ENCODE measurements at places on chromosomes 7 and 10.

GRCh38 chr10:6580279-6581029 is 378 bp upstream of the PRKCQ start:
- DNase-seq, result peak; percentile 86

GRCh38 chr10:113471241-113471996 is 81.4 kb upstream of the HABP2 start:
- DNase-seq, result no peak

DNA sequence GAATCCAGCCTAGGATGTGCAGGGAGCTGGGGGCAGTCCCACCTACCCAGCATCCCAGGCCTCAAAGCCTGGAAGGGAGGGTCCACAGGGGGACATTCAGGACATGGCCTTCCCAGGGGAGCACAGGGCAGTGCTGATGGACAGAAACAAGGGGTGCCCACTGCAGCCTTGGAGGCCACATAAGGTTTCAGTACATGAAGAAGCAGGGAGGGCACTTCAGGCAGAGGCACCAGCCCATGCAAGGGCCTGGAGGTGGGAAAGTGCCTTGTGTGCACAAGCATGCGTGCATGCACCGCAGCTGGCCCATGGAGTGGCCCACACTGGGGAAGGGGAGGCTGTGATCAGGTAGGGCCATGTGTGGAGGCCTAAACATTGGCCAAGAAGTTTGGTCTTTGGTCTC is 9.1 kb downstream of the C10orf105 start:
- no peak for DNase-seq

DNA sequence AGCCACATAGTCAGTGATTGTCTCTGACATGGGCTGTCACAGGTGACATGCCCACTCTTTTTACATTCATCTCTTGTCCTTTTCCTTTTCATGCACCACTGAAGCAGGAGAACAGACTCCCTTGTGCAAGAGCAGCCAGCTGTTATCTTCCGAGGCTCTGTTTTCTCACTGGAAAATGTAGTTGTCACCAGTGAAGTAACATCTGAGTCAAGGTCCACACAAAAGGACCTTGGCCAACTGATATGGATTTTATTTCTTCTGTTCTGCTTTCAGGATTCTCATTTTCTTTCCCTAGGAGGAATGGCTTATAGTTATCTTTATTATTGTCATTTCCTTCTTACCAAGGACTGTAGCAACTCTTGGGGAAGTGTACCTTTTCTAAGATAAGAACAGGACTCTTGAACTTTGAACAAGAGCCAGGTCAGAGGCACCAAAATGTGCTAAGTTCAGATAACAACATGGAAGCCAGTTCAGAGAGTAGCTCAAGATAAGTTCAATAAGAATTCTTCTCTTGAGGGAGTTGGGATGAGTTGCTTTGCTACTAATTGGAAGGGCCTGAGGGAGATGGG is 22.7 kb downstream of the AVPI1 start:
- no peak for DNase-seq

- DNase-seq, result no peak
These were observed 345.3 kb downstream of the TNS3 start for GRCh38 chr7:47236480-47237129.

DNA sequence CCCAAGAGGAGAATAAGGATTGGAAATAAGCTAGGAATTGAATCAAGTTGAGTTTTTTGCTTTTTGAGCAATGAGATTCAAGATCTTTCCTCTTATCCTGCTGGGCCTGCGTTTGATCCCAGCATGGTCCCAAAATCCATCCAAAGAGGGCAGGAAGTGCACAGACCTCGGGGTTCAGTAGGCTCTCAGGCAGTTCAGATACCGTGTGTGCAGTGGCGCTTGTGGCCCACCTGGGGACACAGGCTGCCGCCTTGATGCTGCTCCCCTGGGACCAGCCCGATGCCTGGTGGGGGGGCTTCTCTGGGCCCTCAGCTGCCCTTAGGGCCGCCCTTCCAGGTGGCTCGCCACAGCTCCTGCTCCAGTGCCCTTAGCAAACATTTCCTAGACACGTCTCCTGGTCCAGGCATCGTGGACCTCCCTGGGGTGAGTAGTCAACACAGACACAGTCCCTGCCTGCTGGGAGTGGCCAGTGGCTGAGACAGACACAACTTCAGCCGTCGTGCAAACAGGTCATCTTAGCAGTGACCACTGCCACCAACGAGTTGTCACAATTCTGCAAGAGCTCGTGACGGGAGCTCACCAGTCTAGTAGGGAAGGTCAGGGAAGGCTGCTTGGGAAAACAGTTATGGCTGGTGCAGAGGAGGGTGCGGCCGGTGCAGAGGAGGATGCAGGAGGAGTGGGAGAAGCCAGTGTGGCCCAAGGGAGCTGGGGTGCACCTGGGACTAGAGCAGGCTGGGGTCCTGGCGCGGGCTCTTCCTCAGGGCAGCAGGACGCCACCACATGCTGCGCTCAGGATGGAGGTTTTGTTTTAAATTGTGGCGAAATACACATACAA is 21.7 kb upstream of the JAKMIP3 start:
- no peak for DNase-seq

DNA sequence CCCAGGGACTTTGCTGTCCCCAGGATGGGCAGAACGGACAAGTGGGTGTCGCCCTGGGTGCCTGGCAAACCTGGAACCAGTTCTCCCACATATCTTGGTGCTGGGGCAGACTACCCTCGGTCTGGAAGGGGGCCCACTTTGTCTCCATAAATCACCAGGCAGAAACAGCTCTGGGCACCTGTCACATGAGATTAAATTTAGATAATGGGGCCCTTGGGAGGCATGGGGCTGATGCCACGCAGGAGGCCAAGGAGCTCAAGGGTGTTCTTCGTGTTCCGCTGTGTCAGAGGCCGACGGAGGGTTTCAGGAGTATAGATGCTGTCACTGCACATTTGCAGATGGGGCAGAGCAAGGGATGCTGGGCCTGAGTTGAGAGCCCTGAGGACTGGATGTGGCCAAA is 72.7 kb downstream of the TMEM130 start:
- DNase-seq, result no peak

GRCh38 chr7:55170335-55171069 is 151.7 kb downstream of the EGFR start:
- DNase-seq, result no peak

DNA sequence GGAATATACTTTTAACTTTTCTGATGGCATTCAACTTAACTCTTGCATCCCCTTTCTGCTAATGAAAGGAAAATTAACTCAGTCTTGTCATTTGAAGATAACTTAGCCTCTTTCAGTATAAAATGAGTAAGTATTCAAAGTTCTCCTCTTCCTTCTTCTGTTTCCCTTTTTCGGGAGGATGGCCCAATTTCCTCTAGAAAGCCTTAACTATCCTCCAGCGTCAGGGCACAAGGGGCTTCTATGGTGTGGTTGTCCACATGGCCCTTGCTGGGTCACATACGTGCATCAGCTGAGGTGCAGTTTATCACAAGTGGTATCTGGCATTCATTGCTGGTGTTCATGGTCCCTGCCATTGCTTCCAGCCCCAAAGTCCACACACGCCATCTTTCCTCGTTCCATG is 17.8 kb upstream of the GSAP start:
- no peak for DNase-seq

DNA sequence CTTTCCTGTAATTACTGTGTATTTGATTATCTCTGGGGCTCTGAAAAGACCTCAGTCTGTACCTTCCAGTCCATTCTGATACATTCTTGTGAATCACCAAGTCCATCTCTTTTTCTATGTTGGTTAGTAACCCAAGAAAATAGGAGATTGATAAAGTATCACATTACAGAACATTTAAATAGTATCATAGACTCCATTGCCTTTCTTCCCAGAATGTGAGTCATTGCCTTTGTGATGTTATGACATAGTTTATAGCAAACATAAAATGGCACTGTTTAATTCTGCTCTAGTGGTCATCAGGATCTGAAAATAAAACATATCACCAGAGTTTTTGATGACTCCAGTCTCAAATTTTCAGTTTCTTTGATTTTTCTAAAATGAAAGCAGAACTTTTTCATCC is 78.4 kb downstream of the NRG3 start:
- DNase-seq, result no peak

GRCh38 chr7:20783125-20783699 is 3.5 kb downstream of the SP8 start:
- no peak for DNase-seq

DNA sequence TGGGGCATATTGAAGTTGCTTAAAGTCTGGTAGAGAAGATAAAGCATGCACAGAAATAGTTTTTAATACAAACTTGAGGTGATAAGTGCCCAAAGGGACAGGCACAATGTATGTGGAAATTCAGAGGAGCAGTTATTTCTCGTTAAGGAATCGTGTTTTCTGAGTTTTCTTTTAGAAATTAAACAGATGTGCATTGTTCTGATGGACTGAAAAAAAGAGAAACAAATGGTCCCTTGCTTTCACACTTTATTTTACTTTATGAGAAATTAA is 45.6 kb downstream of the CNNM2 start:
- no peak for DNase-seq

DNA sequence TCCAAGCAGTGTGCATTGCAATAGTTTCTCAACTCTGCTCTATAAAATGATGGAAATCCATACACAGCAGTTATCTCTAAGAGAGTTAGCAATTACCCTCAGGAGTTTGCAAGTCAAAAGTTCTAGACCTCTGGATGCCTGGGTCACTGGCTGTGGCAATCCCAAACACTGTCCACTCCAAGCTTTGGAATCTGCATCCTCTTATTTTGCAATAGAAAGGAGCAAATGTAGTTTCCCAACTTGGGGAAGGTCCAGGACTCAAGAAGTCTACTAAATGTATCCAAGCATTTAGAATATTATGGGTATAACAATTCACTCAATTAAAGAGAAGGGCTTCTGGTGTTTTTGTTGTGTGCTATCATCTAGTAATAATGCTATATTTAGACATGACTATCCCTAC is 131.3 kb upstream of the NRP1 start:
- no peak for DNase-seq

- DNase-seq, result no peak
These were observed 96.8 kb upstream of the AGR3 start for GRCh38 chr7:16978358-16979244.

DNA sequence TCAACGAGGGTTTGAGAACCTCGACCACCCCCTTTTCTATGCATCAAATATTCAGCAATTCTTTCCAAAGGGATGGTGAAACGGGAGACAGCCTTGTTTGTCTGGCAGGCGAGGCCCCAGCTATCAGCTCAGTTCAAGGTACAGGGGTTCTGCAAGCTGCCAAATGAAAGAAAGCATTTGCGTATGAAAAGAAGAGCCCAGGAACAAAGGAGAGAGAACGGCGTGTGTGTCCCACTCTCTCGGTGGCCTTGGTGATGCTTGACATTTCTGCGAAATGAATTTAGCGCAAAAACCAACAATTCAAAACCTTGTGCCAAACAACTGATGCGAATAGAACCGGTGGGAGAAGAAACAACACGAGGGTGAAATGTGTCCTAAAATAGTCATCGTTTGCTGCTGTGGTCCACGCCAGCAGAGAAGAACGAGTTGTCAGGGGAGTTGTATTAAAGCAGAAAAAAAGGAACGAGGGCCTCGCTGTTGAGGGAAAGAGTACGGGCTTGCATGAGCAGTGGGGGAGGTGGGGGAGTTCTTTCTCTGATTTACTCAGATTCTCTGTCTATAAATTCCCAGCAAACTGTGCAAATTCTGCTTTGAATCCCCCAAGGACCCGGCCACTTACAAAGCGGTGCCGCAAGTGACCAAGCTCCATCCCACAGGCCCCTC is 97.7 kb downstream of the TMEM130 start:
- DNase-seq, result peak; percentile 22

DNA sequence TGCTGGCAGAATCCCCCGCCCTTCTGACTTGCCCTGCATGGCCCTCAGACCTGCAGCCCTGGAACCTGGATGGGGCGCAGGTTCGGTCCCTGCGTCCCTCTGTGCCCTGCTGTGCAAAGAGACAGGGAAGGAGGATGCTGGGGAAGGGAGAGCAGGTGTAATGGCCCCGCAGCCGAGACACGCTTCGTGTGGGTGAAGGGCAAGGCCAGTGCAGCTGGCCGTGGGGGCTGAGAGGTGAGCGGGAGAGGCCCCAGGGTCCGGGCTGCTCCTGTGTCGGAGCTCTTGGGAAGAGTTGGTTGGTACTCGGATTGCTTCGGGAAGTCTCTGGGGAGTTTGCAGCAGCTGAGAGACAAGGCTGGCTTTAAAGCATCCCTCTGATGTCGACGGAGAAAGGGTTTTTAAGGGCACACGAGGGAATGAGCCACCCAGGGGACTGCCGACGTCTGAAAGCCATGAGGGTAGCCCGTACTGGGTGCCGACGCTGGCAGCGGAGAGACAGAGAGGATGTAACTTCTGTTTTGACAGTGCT is 6.5 kb downstream of the ELFN1 start:
- peak; percentile 20 for DNase-seq

DNA sequence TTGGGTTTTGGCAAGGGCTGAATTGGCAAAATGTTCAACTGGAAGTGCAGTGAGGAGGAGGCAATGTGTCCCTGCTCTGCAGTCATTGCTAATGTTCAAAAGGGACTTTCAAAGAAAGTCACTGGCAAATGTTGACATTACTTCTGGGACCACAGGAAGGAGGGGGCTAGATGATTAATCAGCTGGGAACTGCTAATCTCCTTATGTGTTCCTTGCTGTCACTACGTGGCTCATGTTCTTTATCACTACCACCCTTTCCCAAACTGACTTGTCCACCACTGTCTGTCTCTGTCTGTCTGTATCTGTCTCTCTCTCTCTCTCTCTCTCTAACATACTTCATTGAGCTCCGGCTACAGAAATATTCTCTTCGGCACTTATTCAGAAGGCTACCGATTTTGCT is 86.9 kb upstream of the MTPN start:
- no peak for DNase-seq

DNA sequence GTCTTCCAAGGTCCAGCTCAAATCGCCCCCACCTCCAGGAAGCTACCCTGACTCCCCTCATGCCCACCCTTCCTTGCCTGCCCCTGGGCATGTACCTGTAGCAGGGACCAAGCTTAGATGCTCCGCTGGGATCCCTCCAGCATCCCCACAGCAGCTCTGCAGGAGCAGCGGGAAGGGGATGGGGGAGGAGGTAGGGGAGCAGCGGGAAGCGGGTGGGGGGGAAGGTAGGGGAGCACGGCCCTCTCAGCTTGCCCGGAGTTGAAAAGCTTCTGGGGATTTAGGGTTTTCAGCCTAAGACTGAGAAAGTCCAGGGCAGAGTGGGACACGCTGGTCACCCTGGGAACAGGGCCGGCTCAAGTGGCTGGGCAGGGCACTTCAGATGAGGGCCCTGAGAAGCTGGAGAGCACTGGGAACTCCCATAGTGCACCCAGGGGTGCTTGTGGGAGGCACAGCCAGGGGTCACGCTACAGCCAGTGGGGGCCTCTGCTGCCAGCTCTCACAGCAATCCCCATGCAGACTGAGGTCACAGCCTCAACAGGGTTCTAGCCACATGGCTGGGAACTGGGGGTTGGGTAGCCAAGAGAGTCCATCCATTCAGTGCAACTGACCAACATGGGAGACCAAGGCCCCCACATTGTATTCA is 13.4 kb downstream of the WDR86 start:
- peak; percentile 44 for DNase-seq

DNA sequence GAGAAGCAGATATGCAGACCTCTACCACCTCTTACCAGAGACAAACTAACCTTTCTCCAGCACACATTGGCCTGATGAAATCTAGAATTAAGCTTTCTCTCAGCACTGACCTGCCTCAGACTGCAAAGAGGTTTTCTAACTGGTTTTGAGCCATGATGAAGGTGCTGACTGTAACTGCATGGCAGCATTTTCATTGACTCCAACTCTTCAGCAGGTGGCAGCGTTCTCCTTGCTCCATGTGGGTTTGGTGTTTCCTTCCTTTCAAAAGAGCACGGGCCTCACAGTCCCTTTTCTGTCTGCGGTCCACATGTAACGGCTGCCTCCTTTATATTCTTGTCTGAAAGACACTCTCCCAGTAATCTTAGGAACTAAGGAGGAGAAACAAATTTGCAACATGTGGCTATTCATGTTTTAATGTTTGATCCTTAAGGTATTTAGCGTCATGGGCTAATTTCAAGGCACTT is 12.6 kb downstream of the KLLN start:
- DNase-seq, result no peak

Data from kidney (tissue), 22 donors.